Heart right ventricle (tissue), 16 donors: ENCODE measurements at places on chromosomes 12 and 14. TPM values are rescaled to one million over a fixed set of nuclear protein-coding genes. Genes with fewer than 3 reads are reported as not detected.
A peak's percentile ranks its signal among the peaks of the same experiment; 100 is the strongest.

Gene PZP
- 1.3 TPM for polyA plus RNA-seq

DNA sequence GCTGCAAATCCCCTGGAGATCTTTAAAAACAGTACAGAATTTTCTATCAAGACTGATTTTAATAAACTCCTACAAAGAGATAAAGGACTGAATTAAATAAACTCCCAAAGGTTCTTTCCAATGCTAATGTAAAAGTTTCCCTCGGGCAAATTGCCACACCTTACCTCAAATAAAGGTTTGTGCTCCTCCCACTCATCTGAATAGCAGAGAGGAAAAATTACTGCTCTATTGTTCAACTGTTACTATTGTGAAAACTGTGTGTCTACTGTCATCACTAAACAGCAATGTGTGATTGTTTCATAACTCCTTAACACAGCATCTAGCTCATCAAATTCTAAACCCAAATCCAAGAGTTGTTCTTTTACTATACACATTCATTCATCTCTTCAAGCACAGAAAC is 3.2 kb downstream of the SPTLC2 start:
- no peaks in the 10 kb centered on the region for H3K27me3 ChIP-seq
- no peak overlapping the region for H3K27ac ChIP-seq
- no peak for DNase-seq
- no peak overlapping the region for H3K4me3 ChIP-seq

Gene RPGRIP1
- 0.73 TPM for polyA plus RNA-seq

DNA sequence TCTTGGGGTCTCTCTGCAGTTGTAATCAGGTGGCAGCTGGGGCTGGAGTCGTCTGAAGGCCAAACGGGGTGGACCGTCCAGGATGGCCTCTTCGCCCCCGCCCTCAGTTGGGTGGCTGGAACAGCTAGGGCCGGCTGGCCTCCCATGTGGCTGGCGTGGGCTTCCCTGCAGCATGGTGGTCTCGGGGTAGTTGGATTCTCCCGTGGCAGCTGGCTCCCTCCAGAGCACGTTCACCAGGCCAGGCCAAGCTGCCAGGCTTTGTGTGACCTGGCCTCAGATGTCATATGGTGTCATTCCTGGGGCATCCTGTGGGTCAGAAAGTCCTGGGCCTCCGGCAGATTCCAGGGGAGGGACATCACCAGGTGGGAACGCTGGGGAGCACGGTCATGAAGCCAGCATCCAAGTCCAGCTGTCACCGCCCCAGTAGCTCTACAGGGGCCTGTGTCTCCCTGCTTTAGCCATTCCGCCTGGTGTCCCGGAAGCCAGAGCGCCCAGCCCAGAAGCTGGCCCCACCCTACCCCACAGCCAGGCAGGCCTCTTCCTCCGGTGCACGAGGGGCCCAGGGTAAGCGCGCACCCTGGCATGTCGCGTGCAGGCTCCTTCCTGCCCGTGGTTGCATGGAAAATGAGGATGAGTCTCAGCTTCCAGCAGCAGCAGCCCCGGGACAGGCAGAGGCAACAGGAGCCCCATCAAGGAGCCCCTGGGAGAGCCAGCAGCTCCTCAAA is 1.3 kb upstream of the NUDT14 start:
- peak overlapping the region; percentile 52 for H3K27ac ChIP-seq
- no peak overlapping the region for H3K4me3 ChIP-seq
- peaks cover 25% of the 10 kb centered on the region for H3K4me1 ChIP-seq

- no peak overlapping the region for H3K27ac ChIP-seq
- no peaks in the 10 kb centered on the region for H3K4me1 ChIP-seq
- H3K36me3 ChIP-seq: no peaks in the 10 kb centered on the region
- no peak for DNase-seq
- H3K4me3 ChIP-seq: no peak overlapping the region
These were observed 65.5 kb downstream of the TSPAN8 start for GRCh38 chr12:71092290-71092689.

DNA sequence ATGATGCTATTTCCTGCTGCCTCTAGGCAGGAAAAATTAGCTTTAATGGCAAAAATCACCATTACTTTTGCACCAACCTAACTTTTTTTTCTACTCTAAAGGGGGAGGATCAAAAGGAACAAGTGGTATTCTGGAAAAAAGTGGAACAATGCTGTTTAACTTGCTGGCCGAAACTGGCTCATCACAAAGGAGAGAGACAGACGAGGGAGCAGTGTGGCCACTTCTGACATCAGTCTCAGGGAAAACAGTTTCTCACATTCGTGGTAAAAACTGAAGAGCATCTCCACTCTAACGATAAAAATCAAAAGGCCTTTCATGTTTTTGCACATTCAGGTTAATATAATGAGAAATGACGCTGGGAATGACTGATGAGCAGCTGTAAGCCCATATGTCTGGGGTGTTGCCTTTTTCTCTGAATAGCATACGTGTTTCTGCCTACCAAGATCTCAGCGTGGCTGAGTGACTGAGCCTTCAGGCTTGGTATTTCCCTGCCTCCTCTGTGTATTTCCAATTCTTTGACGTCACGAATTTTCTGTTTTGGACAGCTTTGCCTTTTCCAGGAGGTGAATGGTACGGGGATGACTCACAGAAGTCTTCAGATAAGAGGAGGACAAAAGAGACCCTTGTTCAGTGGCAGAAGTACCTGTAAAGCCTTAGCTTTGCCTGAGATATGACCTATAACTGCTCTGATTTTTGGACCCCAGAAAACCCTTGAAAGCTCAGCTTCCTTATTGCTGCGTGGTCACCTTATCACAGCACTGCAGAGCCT is 358.8 kb downstream of the GLT1D1 start:
- no peaks in the 10 kb centered on the region for H3K4me1 ChIP-seq
- peaks cover 5% of the 10 kb centered on the region for H3K27me3 ChIP-seq
- no peak overlapping the region for H3K4me3 ChIP-seq
- DNase-seq: no peak

Gene CLEC14A
- 18.4 TPM for polyA plus RNA-seq

DNA sequence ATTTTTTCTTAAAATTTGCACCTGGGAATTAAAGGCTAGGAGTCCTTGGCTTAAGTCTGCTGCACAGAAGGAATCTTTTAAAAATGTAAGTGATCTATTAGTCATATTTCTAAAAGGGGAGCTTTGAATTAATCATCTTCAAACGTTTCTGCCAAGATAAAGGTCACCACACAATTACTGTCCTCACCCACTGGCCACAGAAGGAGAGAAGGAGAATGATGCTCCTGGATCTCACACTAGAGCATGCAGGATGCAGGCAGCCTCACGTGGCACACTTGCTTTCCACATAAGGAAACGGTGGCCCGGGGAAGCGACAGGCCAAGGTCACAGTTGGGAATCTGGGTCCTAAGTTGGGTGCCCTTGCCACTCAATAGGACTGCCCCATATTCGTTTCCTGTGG is 16.9 kb downstream of the PLEKHG7 start:
- DNase-seq: no peak
- H3K27me3 ChIP-seq: no peaks in the 10 kb centered on the region
- H3K27ac ChIP-seq: no peak overlapping the region
- no peak overlapping the region for H3K4me3 ChIP-seq
- H3K36me3 ChIP-seq: no peaks in the 10 kb centered on the region

GRCh38 chr14:55807053-55807880 is 227.3 kb downstream of the KTN1 start:
- H3K27ac ChIP-seq: peak overlapping the region; percentile 45
- no peaks in the 10 kb centered on the region for H3K36me3 ChIP-seq
- no peak overlapping the region for H3K4me3 ChIP-seq
- H3K4me1 ChIP-seq: peaks cover 14% of the 10 kb centered on the region
- no peaks in the 10 kb centered on the region for H3K27me3 ChIP-seq

Gene AQP2
- not detected for polyA plus RNA-seq

GRCh38 chr12:31260840-31261239 is 65.1 kb downstream of the SINHCAF start:
- no peaks in the 10 kb centered on the region for H3K27me3 ChIP-seq
- no peaks in the 10 kb centered on the region for H3K4me1 ChIP-seq
- H3K4me3 ChIP-seq: no peak overlapping the region
- H3K36me3 ChIP-seq: no peaks in the 10 kb centered on the region
- no peak overlapping the region for H3K27ac ChIP-seq

Gene CCDC197
- 1.3 TPM for polyA plus RNA-seq

GRCh38 chr12:21599143-21599999 is 5.3 kb downstream of the GYS2 start:
- no peak overlapping the region for H3K27ac ChIP-seq
- H3K27me3 ChIP-seq: no peaks in the 10 kb centered on the region
- H3K36me3 ChIP-seq: no peaks in the 10 kb centered on the region
- no peak overlapping the region for H3K4me3 ChIP-seq
- no peak for DNase-seq

Gene SLC8A3
- not detected for polyA plus RNA-seq

Gene RFLNA
- 0.14 TPM for polyA plus RNA-seq

GRCh38 chr14:84456946-84457345 is 1073.0 kb upstream of the FLRT2 start:
- no peak overlapping the region for H3K27ac ChIP-seq
- H3K27me3 ChIP-seq: no peaks in the 10 kb centered on the region
- H3K4me1 ChIP-seq: no peaks in the 10 kb centered on the region
- no peaks in the 10 kb centered on the region for H3K36me3 ChIP-seq
- DNase-seq: no peak
- no peak overlapping the region for H3K4me3 ChIP-seq

Gene FOXJ2
- 8.7 TPM for polyA plus RNA-seq

DNA sequence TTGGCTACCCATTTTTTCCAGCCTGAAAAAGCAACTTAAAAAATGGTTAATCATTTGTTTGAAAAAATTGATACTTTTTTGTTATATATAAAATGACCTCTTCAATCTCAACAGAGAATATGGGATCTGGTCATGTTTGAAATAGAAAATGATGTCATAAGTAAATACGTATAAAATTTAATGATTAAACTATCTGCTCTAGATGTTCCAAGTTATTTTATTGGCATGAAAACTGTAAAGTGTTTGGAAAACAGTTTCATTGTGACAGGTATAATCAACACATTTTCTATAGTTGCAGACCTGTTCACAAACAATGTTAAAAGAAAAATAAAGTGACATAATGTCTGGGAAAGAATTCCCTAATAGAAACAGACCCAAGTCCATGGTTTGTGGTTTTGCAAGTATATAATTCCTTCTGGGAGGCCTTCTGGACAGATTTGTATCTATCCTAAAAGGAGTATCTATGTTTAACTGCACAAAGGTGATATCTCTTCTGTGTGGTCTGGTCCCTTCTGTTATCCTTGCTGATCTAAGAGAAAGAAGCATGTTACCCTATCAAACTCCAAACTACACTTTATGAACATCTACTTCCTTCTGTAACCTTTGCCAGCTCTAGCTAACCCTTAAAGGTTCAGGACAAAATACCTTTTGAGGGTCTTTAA is 39.5 kb upstream of the LRIG3 start:
- no peaks in the 10 kb centered on the region for H3K27me3 ChIP-seq
- no peaks in the 10 kb centered on the region for H3K4me1 ChIP-seq
- H3K4me3 ChIP-seq: no peak overlapping the region
- no peaks in the 10 kb centered on the region for H3K36me3 ChIP-seq
- DNase-seq: no peak

Gene KCNK13
- 0.59 TPM for polyA plus RNA-seq

DNA sequence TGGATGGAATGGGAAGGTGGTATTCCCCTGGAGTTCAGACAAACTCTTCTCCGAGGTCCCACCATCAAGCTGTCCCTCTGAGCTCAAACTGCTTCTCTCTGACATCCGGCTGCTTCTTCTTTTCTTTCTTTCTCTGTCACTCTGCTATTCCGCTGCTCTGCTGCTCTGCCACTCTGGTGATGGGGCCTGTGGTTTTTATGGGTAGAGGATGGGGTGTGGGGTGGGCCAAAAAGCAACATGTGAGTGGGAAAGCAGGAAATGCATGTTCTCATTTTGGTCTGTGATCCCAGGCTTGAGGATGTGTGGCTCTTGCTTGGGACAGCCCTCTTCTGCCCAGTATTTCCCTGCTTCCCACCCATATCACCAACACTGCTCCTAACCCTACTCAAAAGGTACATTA is 30.6 kb downstream of the CLECL1 start:
- no peaks in the 10 kb centered on the region for H3K4me1 ChIP-seq
- no peak overlapping the region for H3K27ac ChIP-seq
- H3K36me3 ChIP-seq: no peaks in the 10 kb centered on the region
- H3K4me3 ChIP-seq: no peak overlapping the region
- DNase-seq: no peak
- H3K27me3 ChIP-seq: no peaks in the 10 kb centered on the region

Gene GPR137C
- polyA plus RNA-seq: 0.88 TPM
